Breast epithelium (tissue), 4 donors: ENCODE measurements at places on chromosomes 3 and 15. TPM values are rescaled to one million over a fixed set of nuclear protein-coding genes. Genes with fewer than 3 reads are reported as not detected.

Gene RBP2
- total RNA-seq, result 1.3 TPM

GRCh38 chr15:72492733-72493132 is 18.6 kb downstream of the ARIH1 start:
- DNase-seq, result no peak

GRCh38 chr15:101320501-101321052 is 25.5 kb upstream of the SNRPA1 start:
- no peak for DNase-seq

Gene CLDN16
- not detected for total RNA-seq

Gene EBLN2
- total RNA-seq, result 12.0 TPM

- DNase-seq, result no peak
These were observed 16.9 kb downstream of the MRPL46 start for GRCh38 chr15:88450125-88450798.

GRCh38 chr3:118760585-118761290 is 273.9 kb downstream of the IGSF11 start:
- no peak for DNase-seq

Gene ZCWPW2
- total RNA-seq, result 1.1 TPM

- no peak for DNase-seq
These were observed 1476.9 kb downstream of the SI start for GRCh38 chr3:163601426-163601825.

Gene CD200R1
- total RNA-seq, result 3.4 TPM

DNA sequence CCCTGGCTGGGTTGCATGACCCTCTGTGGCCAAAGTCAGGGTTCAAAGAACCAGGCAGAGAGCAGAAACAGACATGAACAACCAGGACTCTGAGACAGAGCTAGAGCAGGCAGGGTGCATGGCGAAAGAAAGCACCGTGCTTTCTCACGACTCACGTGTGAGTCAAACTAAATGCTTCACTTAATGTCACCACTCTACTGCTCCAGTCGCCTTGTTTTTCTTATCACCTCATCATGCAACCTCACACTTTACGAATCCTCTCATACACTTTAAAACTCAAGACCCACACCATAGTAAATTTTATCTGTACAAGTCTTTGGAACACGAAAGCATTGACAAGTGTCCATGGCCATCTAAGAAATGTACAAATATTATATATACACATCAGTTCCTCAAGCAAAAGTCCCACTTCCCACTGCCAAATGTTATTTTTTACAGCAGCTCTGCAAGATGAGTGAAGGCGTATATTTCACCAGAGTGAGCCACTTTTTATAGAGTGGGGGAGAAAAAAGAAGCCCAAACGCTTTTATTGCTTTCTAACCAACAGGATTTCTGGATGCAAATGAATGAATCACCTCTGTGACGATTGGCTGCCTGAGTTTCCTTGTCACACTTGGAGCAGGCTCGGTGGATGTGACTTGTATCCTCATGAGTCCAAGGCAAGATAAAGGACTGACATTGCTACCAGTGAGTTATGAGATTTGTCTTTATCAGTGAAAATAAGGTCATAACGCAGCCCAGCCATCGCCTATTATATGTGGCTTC is 16.0 kb upstream of the MEGF11 start:
- DNase-seq, result no peak

DNA sequence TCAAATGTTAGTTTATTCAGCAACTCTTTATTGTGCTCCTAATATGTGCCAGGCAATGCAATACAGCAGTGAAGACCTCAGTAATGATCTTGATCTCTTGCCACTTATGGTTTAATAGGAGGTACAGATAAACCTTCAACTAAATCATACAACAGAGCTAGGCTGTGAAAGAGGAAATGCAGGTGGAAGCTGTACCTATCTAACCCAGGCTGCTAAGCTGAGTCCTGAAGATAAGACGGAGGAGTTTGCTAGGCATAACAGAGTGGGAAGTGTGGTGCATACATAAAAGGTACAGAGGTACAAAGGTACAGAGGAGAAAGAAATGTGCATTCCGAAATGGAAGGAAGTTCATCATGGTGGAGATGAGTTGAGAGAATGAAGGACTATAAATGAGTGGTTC is 35.0 kb downstream of the KBTBD8 start:
- DNase-seq, result no peak

GRCh38 chr15:55799291-55800212 is 56.6 kb upstream of the PRTG start:
- no peak for DNase-seq

GRCh38 chr3:72523429-72524151 is 324.7 kb downstream of the SHQ1 start:
- no peak for DNase-seq

DNA sequence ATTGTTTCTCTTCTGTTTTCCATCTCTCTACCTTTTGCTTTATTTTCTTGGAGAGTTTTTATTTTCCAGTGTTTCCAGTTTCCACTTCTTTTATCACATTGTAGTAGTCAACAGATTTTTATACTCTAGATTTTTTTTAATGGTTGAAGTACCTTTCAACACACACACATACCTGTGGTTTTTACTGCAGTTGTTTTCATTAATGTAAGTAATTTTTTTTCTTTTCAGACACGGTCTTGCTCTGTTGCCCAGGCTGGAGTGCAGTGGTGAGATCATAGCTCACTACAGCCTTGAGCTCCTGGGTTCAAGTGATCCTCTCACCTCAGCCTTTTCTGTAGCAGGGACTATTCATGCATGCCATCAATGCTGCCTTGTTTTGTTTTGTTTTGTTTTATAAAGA is 472.5 kb upstream of the SGO1 start:
- no peak for DNase-seq

- DNase-seq, result no peak
These were observed 1.7 kb downstream of the TMEM89 start for GRCh38 chr3:48619541-48620524.

Gene OCA2
- total RNA-seq, result 0.66 TPM

Gene MEX3B
- 2.2 TPM for total RNA-seq

GRCh38 chr3:83453056-83453455 is 1505.7 kb upstream of the CADM2 start:
- DNase-seq, result no peak

GRCh38 chr3:7562892-7563291 is 702.0 kb downstream of the GRM7 start:
- no peak for DNase-seq

Gene FAIM
- total RNA-seq, result 31.6 TPM

Gene NLGN1
- 6.9 TPM for total RNA-seq

- DNase-seq, result no peak
These were observed 34.1 kb downstream of the CCDC191 start for GRCh38 chr3:114022145-114022802.

- no peak for DNase-seq
These were observed 1.2 kb downstream of the MECOM start for GRCh38 chr3:169662132-169662842.

GRCh38 chr15:83436513-83437158 is 10.5 kb upstream of the SH3GL3 start:
- DNase-seq, result no peak

DNA sequence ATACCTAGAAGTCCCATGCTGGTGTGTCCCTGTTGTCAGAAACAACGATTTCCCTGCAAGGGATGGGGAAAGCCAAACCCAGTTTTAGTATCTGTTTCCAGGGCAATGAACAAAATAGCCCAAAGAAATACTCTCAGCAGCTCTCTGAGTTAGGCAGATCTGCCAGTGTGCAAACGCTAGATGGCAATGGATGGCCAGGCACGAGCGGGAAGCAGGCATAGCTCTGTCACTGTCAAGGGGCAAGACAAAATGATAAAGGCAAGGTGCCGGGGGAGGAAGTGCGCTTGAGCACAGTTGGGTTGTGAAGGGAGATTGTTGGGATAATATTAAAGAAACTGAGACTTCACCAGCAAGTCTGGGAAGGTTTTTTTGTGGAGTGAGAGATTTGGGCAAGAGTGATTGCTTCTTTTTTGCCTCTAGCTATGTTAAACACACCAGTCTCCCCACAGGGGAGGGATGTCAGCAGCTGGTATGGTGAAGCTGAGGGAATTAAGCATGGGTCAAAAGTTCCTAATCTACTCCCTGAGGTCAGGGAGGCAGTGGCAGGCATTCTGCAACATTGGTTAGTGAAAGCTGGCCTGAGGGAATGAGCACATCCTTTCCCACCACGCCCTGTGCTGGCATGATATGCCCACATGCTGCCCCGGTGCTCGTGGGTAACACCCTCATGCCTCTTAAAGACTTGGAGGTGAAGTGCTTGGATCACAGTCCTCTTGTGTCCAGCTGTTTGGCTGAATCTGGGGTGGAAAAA is 117.5 kb downstream of the PDCD6IP start:
- no peak for DNase-seq

Gene UCN2
- 0.44 TPM for total RNA-seq

- DNase-seq, result no peak
These were observed 52.2 kb downstream of the KCNAB1 start for GRCh38 chr3:156172536-156172935.

DNA sequence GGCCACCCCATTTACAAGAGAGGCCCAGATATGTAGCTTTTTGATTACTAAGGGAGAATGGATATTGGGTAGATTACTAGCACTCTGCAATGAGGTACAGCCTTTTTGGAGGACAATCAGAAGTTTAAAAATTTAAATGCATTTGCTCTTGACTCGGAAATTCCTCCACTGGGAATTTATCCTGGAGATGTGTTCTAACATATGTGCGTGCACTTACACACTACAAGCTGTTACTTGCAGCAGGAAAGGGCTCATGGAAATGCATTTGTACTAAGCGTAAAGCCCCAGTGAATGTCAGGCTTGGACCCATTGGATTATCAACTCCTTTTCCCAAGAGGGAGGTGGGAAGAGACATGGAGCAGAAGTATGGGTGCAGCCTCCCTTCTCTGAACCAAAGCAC is 7.8 kb upstream of the POMGNT2 start:
- no peak for DNase-seq

Gene GOLGA8J
- total RNA-seq, result not detected

GRCh38 chr3:129239991-129240390 is 9.4 kb upstream of the COPG1 start:
- no peak for DNase-seq

GRCh38 chr3:50320853-50321335 is 1.7 kb downstream of the HYAL2 start:
- peak; percentile 61 for DNase-seq

Gene LRRC31
- total RNA-seq, result 0.29 TPM
